ENCODE measurements at places on chromosomes 12 and 14. TPM values are rescaled to one million over a fixed set of nuclear protein-coding genes. Genes with fewer than 3 reads are reported as not detected.

GRCh38 chr12:75725521-75726111, 214.2 kb upstream of the KRR1 start:
- H3K4me1 ChIP-seq: peaks cover 38% of the 10 kb centered on the region
- H3K36me3 ChIP-seq: no peaks in the 10 kb centered on the region
- no peaks in the 10 kb centered on the region for H3K27me3 ChIP-seq
- DNase-seq: no peak
- H3K27ac ChIP-seq: no peak overlapping the region
- no peak overlapping the region for H3K4me3 ChIP-seq

GRCh38 chr14:50340963-50341362, 28.8 kb downstream of the DMAC2L start:
- H3K27ac ChIP-seq: no peak overlapping the region
- peaks cover 2% of the 10 kb centered on the region for H3K27me3 ChIP-seq
- DNase-seq: no peak
- no peak overlapping the region for H3K4me3 ChIP-seq
- no peaks in the 10 kb centered on the region for H3K36me3 ChIP-seq

- no peaks in the 10 kb centered on the region for H3K36me3 ChIP-seq
- peaks cover 31% of the 10 kb centered on the region for H3K4me1 ChIP-seq
- H3K27ac ChIP-seq: no peak overlapping the region
- H3K4me3 ChIP-seq: no peak overlapping the region
- no peaks in the 10 kb centered on the region for H3K27me3 ChIP-seq
Measured at GRCh38 chr12:81084811-81085350, 7.0 kb downstream of the ACSS3 start.

DNA sequence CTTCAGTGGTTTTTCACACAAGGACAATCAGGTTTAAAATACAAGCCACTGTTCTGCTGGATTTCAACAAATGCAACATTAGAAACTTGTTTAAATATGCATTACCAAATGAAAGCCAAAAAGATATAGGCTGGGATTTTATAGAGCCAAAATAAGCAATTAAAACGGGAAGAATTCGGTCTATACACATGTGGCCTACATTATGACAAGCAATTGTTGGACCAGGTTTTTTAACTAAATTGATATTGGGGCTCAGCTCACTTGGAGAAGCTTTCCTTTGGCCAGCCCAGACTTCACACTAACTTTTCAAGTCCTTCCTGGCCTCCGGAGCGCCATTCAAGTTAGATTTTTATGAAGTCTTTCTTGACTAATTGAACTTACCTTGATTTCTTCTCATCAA, 16.9 kb upstream of the PDE3A start:
- peaks cover 9% of the 10 kb centered on the region for H3K36me3 ChIP-seq
- no peak for DNase-seq
- H3K4me3 ChIP-seq: no peak overlapping the region
- H3K27me3 ChIP-seq: no peaks in the 10 kb centered on the region

- no peak for DNase-seq
- H3K27me3 ChIP-seq: no peaks in the 10 kb centered on the region
- H3K27ac ChIP-seq: no peak overlapping the region
- no peaks in the 10 kb centered on the region for H3K36me3 ChIP-seq
Measured at GRCh38 chr14:37023875-37024565, 148.4 kb downstream of the SLC25A21 start.

DNA sequence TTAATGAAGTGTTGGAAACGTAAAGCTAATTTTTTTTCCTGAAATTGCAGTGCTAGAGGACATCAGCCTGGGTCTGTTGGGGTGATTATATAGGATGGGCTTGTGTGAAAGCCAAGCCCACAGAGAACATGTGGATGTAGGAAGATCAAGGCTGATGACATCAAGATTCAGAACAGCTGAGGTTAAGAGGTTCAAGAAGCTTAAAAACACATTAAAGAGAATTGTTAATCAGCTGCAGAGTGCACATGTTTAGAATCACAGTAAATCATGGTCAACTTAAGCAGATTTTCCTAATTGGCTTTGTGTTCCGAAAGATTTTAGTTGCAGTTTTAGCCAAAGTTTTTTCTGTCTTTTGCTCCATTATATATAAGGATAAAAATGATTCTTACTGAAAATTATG, 87.9 kb upstream of the PRICKLE1 start:
- H3K27ac ChIP-seq: no peak overlapping the region
- DNase-seq: no peak
- no peak overlapping the region for H3K4me3 ChIP-seq
- H3K36me3 ChIP-seq: no peaks in the 10 kb centered on the region

DNA sequence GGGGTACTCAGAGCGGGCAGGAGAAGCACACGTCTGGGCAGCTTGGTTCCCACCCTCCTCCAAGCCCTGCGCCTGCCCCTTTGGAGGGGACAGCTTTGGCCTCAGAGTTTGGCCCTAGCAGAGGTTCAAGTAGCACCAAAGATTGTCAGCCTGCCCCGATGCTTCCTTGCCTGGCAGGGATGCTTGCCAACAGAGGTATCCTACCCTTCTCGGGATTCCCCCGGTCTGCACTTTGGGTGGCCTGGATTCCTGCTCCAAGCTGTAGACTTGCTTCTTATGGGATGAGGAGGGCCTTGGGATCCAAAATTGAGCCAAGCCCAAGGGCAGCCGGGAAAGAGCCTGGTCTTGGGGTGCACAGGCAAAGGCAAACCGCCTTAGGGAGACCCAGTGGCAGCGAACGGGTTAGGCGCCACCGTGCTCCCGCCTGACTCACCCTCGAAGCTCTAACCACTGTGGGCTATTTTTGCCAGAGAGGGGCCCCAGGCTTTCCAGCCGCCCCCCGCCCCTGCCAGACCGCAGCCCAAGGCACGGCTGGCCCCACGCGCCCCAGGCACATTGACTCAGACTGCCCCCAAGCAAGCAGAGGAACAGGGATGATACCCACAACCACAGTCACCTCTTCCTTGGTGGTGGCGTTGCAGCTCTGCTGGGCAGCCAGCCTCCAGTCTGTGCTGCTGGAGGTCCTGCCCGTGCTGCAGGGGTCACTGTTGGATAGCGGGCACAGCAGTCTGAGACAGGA, 847 bp upstream of the WNT10B start:
- no peak overlapping the region for H3K4me3 ChIP-seq
- H3K27ac ChIP-seq: no peak overlapping the region
- no peaks in the 10 kb centered on the region for H3K36me3 ChIP-seq
- no peak for DNase-seq
- H3K27me3 ChIP-seq: peaks cover 96% of the 10 kb centered on the region
- H3K4me1 ChIP-seq: peaks cover 14% of the 10 kb centered on the region

GRCh38 chr14:76834241-76834661, 8.0 kb downstream of the LRRC74A start:
- peak overlapping the region; percentile 94 for H3K27ac ChIP-seq
- no peaks in the 10 kb centered on the region for H3K27me3 ChIP-seq
- peaks cover 5% of the 10 kb centered on the region for H3K36me3 ChIP-seq
- H3K4me3 ChIP-seq: peak overlapping the region; percentile 1

- no peak for DNase-seq
- H3K4me1 ChIP-seq: peaks cover 26% of the 10 kb centered on the region
- H3K27ac ChIP-seq: peak overlapping the region; percentile 51
Measured at GRCh38 chr12:22657538-22657937, 32.6 kb downstream of the ETNK1 start.

- peaks cover 24% of the 10 kb centered on the region for H3K27me3 ChIP-seq
- no peak overlapping the region for H3K27ac ChIP-seq
- DNase-seq: no peak
- no peak overlapping the region for H3K4me3 ChIP-seq
- no peaks in the 10 kb centered on the region for H3K36me3 ChIP-seq
Measured at GRCh38 chr12:52390739-52391617, 5.5 kb upstream of the KRT84 start.

- DNase-seq: no peak
- peaks cover 11% of the 10 kb centered on the region for H3K4me1 ChIP-seq
- peak overlapping the region; percentile 93 for H3K4me3 ChIP-seq
- no peaks in the 10 kb centered on the region for H3K36me3 ChIP-seq
- peak overlapping the region; percentile 98 for H3K27ac ChIP-seq
- peaks cover 15% of the 10 kb centered on the region for H3K27me3 ChIP-seq
Measured at GRCh38 chr12:106956048-106956578, 406 bp downstream of the TMEM263 start.

DNA sequence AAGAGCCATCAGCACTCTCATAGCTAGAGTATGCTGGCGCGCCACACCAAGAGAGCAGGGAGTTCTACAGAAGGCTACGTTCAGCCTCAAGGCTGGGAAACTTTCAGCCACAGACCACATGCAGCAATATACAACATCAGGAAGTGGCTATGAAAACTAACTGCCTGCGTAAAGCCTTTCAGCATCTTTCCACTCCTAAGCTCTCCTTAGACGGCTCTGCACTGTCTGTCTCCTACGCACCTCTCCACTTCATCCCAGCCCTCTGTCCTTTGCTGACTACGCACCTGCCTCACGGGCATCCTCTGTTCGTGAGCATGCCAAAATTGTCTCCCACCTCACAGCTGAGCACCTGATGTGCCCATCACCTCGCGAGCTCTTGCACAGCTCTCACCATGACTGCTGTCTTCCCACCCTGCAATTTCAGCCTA, 9.7 kb downstream of the MPHOSPH9 start:
- no peaks in the 10 kb centered on the region for H3K27me3 ChIP-seq
- H3K4me1 ChIP-seq: no peaks in the 10 kb centered on the region
- DNase-seq: no peak
- H3K36me3 ChIP-seq: peaks cover 4% of the 10 kb centered on the region

GRCh38 chr12:6326316-6327228, 15.3 kb downstream of the TNFRSF1A start:
- DNase-seq: peak; percentile 43
- H3K4me1 ChIP-seq: peaks cover 22% of the 10 kb centered on the region
- no peaks in the 10 kb centered on the region for H3K27me3 ChIP-seq
- H3K4me3 ChIP-seq: no peak overlapping the region
- H3K36me3 ChIP-seq: peaks cover 24% of the 10 kb centered on the region
- peak overlapping the region; percentile 84 for H3K27ac ChIP-seq

DNA sequence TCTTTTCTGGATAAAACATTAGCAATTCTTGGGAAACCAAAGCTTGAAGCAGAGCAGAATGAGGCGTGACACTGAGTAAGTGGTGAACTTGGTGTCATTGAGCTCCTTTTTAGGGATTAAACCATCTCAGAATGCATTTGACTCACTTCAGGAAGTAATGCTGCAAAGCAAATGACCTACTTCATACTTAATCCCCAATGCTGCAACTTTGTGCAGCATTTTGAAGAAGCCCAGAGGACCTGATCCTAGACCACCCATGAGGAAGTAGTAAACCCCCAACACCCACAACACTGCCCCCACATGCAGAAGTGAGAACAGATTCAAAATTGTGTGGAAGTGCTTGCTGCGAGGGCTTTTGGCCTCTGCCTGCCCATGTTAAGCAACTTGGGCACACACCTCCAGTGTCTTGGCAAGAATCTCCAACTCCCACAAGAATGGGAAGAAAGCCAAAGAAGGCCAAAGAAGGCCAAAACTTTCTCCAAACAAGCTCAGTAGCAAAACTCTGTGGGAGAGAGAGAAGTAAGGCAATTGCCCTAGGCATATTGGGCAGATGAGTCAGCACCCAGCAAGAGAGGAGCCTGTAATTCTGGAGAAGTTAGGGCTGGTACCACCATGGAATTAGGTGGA, 69.2 kb upstream of the ETV6 start:
- H3K27me3 ChIP-seq: peaks cover 24% of the 10 kb centered on the region
- H3K4me1 ChIP-seq: no peaks in the 10 kb centered on the region
- no peak overlapping the region for H3K4me3 ChIP-seq
- DNase-seq: no peak
- no peaks in the 10 kb centered on the region for H3K36me3 ChIP-seq
- no peak overlapping the region for H3K27ac ChIP-seq

- no peaks in the 10 kb centered on the region for H3K36me3 ChIP-seq
- H3K27me3 ChIP-seq: peaks cover 36% of the 10 kb centered on the region
- H3K4me1 ChIP-seq: no peaks in the 10 kb centered on the region
Measured at GRCh38 chr14:36099619-36100018, 76.9 kb downstream of the PTCSC3 start.

COCH gene
- 32.5 TPM for total RNA-seq

AQP2 gene
- total RNA-seq: 0.29 TPM

CYP27B1 gene
- 2.0 TPM for total RNA-seq

GDF3 gene
- not detected for total RNA-seq
